ENCODE measurements at places on chromosomes 2 and 18. TPM values are rescaled to one million over a fixed set of nuclear protein-coding genes. Genes with fewer than 3 reads are reported as not detected.

GRCh38 chr18:51137891-51138290, 59.6 kb downstream of the MEX3C start:
- no peaks in the 10 kb centered on the region for H3K36me3 ChIP-seq
- no peak overlapping the region for H3K4me3 ChIP-seq
- H3K27ac ChIP-seq, result no peak overlapping the region
- H3K27me3 ChIP-seq, result no peaks in the 10 kb centered on the region
- DNase-seq, result no peak

GRCh38 chr2:152465541-152465940, 130.6 kb downstream of the FMNL2 start:
- H3K27ac ChIP-seq, result peak overlapping the region; percentile 92
- DNase-seq, result no peak
- peaks cover 86% of the 10 kb centered on the region for H3K4me1 ChIP-seq
- no peaks in the 10 kb centered on the region for H3K36me3 ChIP-seq

The EVX2 gene
- not detected for total RNA-seq

The TUBA4B gene
- total RNA-seq, result not detected

- peaks cover 5% of the 10 kb centered on the region for H3K4me1 ChIP-seq
- H3K27ac ChIP-seq, result no peak overlapping the region
- no peak for DNase-seq
- H3K36me3 ChIP-seq, result no peaks in the 10 kb centered on the region
- no peaks in the 10 kb centered on the region for H3K27me3 ChIP-seq
These were observed 1.4 kb downstream of the DOCK10 start for GRCh38 chr2:225040856-225041206.

- H3K27me3 ChIP-seq, result no peaks in the 10 kb centered on the region
- no peak for DNase-seq
- H3K36me3 ChIP-seq, result no peaks in the 10 kb centered on the region
- H3K4me3 ChIP-seq, result no peak overlapping the region
- no peaks in the 10 kb centered on the region for H3K4me1 ChIP-seq
These were observed 50.0 kb upstream of the PAPOLG start for GRCh38 chr2:60706021-60706420.
